Hematopoietic multipotent progenitor cell (in vitro differentiated cells): ENCODE measurements at places on chromosomes 1 and 21. TPM values are rescaled to one million over a fixed set of nuclear protein-coding genes. Genes with fewer than 3 reads are reported as not detected.

CD84 gene
- 24.2 TPM for total RNA-seq

HPDL gene
- total RNA-seq, result 22.9 TPM

PGBD2 gene
- 10.8 TPM for total RNA-seq

SYTL1 gene
- total RNA-seq, result 108 TPM
